ENCODE measurements at places on chromosomes 7 and 10. TPM values are rescaled to one million over a fixed set of nuclear protein-coding genes. Genes with fewer than 3 reads are reported as not detected.
A peak's percentile ranks its signal among the peaks of the same experiment; 100 is the strongest.

DNA sequence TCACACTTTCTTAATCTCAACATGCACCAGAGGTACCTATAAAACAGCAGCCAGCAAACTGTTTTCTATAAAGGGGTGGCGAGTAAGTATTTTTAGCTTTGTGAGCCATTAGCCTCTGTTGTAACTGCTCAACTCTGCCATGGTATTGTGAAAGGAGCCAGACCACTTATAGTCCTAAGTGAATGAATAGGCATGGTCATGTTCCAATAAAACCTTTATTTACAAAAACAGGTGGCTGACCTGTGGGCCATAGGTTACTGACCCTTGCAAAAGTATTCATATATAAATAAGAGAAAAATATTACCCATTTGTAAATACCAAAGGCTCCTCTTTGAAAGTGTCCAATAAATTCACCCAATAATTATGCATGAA, 50.3 kb downstream of the ICA1 start:
- DNase-seq: no peak

- peak; percentile 40 for DNase-seq
Observed at GRCh38 chr10:69866688-69867461, 65.2 kb downstream of the COL13A1 start.

DNA sequence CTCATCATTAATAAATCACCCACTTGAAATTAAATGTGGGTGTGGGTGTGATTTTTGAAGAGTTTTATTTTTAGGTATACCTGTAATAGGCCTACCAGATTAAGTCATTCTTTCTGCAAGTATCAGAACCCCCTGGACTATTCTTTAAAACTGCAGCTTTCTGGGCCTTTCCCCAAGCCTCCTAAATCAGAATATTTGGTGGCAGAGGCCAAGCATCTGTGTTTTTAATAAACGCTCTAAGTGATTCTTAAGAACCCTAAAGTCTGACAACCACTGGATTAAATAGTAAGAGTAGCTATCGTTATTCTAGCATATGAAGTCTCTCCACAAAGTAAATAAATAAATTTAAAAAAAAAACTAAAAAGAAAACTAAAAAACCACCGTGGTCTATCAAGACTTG, 703.0 kb upstream of the NRP1 start:
- no peak for DNase-seq

GRCh38 chr7:111982804-111983203, 223.4 kb downstream of the DOCK4 start:
- no peak for DNase-seq

GRCh38 chr7:74454925-74455288, 1.2 kb downstream of the GTF2IRD1 start:
- no peak for DNase-seq

DNA sequence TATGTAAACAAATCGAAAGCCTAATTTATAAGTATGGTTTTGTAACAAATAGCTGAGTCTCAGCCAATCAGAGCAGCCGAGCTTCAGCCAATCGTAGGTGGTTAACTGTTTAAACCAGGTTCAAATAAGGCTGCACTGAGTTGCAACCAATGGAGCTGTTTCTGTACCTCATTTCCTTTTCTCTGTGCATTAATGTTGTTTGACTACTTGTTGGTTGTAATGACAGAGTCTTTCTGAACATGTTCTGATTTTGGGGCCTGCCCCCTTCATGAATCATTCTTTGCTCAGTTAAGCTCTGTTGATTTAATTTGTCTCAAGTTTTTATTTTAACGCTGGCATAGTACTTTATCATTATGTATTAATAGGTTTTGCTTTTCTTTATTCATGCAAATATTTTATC, 14.6 kb downstream of the OTUD1 start:
- no peak for DNase-seq

GRCh38 chr7:78601728-78602127, 803.2 kb downstream of the PHTF2 start:
- DNase-seq: no peak

The AGMO gene
- total RNA-seq: 8.3 TPM

DNA sequence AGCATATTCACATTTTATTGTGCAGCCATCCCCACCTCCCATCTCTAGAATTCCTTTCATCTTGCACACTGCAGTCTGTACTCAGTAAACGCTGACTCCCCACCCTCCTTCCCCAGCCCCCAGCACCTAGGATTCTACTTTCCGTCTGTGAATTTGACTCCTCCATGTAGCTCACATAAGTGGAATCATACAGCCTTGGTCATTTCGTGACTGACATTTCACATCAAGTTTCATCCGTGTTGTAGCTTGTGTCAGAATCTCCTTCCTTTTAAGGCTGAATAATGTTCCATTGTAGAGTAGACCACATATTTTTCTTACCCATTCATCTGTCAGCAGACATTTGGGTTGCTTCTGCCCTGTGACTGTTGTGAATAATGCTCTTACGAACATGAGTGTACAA, 26.2 kb upstream of the TCERG1L start:
- no peak for DNase-seq

DNA sequence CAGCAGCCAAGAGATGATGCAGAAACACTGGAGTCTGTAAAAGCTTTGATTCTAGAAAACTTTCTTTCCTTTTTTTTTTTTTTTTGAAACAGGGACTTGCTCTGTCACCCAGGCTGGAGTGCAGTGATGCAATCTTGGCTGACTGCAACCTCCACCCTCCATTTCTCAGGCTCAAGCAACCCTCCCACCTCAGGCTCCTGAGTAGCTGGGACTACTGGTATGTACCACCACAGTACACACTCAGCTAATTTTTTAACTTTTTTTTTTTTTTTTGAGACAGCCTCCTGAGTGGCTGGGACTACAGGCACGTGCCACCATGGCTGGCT, 17.0 kb upstream of the BAG3 start:
- no peak for DNase-seq

GRCh38 chr10:31359979-31360378, 41.0 kb downstream of the ZEB1 start:
- no peak for DNase-seq

DNA sequence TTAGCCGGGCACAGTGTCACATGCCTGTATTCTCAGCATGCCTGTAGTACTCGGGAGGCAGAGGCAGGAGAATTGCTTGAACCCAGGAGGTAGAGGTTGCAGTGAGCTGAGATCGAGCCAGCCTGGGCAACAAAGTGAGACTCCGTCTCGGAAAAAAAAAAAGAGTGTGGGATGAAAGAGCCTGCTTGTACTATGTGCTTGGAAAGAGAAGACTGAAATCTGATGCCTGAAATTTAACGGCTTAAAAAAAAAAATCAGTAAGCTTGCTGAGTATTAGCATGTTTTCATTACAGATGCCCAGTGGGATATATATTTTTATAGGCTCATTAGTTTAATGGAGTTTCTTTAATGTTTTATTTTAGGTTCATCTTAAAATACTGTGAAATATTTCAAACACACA, 4.2 kb downstream of the NT5C2 start:
- DNase-seq: no peak

- no peak for DNase-seq
Observed at GRCh38 chr10:12650122-12650521, 300.8 kb downstream of the CAMK1D start.

- no peak for DNase-seq
Observed at GRCh38 chr7:155620497-155620896, 24.0 kb upstream of the RBM33 start.

DNA sequence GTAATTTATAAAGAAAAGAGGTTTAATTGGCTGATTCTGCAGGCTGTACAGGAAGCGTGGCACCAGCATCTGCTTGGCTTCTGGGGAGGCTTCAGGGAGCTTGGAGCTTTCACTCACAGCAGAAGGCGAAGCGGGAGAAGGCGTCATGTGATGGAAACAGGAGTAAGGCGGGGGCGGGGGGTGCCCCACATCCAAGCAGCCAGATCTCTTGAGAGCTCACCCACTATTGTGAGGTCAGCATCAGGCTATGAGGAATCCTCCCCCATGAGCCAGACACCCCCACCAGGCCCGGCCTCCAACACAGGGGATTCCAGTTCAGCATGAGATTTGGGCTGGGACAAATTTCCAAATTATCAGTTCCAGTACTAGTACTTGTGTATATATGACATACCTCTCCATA, 46.2 kb downstream of the WDR37 start:
- no peak for DNase-seq

DNA sequence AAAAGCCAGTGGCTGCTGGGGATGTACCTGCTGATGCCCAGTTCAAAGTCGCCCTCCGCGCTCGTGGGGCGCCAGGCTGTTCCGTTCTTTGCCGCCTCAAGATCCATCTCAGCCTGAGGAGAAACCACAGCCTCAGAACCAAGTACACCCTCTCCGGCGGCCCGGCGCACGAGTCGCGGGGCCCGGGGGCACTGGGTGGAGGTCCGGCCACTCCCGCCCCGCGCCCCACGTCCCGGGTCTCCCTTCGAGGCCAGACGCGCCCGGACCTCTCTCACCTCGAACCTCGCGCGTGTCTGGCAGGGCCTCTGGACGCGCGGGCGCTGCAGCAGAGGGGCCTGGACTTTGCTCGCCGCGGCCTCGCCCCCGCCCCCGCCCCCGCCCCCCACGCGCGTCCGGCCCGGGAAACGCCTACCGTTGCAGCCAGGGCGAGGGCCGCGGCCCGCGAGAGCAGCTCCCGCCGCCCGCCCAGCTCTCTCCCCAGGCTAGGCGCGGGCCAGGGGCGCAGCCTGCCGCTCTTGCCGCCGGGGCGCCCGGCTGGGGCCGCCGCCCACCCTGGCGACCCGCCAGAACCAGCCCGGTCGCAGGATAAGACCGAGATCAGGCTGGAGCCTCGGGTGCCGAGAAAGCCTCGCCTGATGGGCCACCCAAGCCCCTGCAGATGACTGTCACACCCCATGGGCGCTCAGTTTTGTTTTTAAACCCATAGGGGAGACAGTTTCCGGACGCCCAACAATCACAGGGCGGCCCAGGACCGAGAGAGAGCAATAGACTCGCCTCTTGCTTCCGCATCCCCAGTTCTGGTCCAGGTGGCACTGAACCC, at the start of gene ABCB4:
ABCB4 (minus strand) TSS at position 322 of the 820 bp plus-strand sequence; CDS start at position 107, 215 bp downstream.
- no peak for DNase-seq

DNA sequence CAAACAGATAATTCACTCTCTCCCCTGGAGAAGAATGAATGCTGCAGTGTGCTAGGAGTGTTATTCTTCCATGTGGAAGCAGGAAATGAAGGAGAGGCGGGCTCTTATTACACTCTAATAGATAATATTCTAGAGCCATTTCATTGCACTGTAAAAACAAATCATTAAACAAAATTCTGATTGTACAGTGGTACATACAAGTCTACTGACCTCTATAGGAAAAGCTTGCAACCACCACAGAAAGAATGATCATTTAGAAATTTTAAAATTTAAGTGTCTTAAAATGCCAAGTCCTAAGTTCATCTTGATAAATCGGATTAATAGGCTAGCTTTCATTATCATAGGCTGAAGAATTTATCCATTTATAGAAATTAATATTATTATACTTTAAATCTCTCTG, 960.3 kb upstream of the LRRN3 start:
- DNase-seq: no peak

- DNase-seq: no peak
Observed at GRCh38 chr7:44379366-44380188, 54.2 kb upstream of the CAMK2B start.

DNA sequence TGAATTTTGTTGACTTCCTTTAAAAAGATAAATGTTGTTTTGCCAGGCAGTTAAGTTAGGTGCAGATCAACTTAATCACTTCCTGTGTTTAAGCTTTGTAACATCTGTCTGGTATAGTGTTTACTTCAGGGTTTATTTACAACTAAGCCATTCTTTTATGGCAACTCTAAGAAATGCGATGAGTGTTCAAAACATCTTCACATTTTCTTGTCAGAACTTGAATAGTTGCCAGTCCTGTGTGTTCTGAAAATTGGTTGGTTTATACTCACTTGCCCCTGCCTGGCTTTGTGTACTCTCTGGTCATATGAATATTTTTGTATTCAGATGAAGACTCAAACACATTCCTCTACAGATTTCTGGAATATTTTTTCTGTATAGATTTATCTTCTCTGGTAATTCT, 327.2 kb downstream of the MDFIC start:
- DNase-seq: no peak

GRCh38 chr7:155343150-155343549, 45.5 kb downstream of the INSIG1 start:
- DNase-seq: no peak

DNA sequence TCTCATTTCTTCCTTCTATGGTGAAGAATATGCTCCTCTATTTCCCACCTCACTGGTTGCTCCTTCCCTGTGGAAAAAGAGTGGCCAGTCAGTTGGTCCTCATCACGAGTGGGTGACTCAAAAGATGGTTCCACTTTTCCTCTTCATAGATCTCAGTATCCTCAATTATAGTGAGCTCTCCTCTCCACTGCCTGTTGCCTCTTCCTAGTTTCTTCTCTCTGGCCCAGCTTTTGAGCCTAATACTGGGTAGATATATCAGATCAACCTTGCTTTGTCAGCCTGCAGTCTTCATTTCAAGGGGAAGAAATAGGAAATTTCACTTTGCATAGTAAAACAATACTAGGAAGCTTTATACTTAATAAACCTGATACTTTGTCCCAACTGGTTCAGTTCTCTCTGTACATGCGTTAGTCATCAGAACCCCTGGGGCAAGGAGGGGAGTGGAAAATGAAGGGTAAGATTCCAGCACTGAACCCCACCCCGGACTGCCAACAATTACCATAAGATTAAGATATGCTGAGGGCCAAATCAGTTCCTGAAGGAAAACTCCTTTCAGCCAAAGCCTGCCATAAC, 15.5 kb upstream of the WNT16 start:
- DNase-seq: no peak

The SKIDA1 gene
- total RNA-seq: 1.2 TPM

GRCh38 chr10:130138479-130138866, 2.3 kb downstream of the GLRX3 start:
- peak; percentile 17 for DNase-seq

- no peak for DNase-seq
Observed at GRCh38 chr7:155700847-155701246, 56.4 kb downstream of the RBM33 start.

The ITPRIP gene
- total RNA-seq: 14.8 TPM

The AKR1C3 gene
- 553 TPM for total RNA-seq

DNA sequence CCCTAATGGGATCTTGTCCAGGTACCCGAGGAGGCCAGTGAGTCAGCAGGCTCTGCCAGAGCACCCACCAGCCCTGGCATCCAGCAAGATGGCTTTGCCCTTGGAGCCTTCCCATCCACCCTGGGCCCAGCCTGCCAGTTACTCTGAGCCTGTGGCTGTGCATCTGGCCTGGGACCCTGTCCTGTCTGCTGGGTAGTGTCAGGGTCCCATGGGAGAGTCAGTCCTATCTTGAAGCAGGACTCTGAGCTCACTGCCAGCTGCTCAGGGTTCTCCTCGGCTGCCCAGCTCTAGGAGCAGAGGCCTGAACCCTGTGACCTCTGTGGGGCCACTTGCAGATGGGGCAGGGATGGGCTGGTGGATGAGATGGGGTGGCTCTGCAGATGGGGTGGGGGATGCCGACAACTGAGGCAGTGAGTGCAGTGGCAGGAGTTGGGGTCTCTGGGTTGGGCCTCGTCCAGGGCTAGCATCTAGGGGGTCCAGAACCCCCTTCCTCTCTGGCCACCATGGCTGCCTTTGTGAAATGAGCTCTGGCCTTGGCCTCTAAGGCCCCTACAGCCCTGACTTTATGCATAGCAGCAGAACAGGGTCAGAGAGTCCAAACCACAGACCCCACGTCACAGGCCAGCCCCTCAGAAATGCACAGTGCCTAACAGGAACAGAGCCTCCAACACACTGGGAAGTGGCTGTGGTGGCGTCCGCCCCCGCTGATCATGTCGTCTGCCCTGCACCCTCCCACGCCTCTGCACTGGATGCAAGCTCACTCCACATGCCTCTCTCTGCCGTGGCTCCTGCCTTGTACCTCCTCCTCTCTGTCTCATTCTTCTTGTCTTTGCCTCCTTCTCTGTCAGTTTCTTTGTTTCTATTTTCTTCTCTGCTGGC, 88.1 kb upstream of the RET start:
- peak; percentile 19 for DNase-seq

- DNase-seq: no peak
Observed at GRCh38 chr10:130561681-130562080, 425.5 kb downstream of the GLRX3 start.
